Germinal center (tissue), 1 donor: ENCODE measurements at places on chromosomes 16 and 17.
A peak's percentile ranks its signal among the peaks of the same experiment; 100 is the strongest.

DNA sequence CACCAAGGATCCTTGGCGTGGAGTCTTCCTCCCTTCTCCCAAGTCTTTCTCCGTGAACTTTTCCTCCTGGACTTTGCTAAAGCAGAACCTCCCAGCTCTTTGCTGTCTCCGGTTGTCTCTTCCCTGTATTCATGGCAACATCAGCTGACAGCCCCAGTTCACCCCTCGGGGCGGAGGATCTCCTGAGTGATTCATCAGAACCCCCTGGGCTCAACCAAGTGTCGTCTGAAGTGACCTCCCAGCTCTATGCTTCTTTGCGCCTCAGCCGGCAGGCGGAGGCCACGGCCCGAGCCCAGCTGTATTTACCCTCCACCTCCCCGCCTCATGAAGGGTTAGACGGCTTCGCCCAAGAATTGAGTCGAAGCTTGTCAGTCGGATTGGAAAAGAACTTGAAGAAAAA is 943 bp downstream of the CNTROB start:
- DNase-seq, result peak; percentile 51

GRCh38 chr17:42025936-42026335 is 6.0 kb downstream of the NKIRAS2 start:
- DNase-seq, result no peak

GRCh38 chr16:86193528-86194193 is 294.7 kb downstream of the IRF8 start:
- no peak for DNase-seq

DNA sequence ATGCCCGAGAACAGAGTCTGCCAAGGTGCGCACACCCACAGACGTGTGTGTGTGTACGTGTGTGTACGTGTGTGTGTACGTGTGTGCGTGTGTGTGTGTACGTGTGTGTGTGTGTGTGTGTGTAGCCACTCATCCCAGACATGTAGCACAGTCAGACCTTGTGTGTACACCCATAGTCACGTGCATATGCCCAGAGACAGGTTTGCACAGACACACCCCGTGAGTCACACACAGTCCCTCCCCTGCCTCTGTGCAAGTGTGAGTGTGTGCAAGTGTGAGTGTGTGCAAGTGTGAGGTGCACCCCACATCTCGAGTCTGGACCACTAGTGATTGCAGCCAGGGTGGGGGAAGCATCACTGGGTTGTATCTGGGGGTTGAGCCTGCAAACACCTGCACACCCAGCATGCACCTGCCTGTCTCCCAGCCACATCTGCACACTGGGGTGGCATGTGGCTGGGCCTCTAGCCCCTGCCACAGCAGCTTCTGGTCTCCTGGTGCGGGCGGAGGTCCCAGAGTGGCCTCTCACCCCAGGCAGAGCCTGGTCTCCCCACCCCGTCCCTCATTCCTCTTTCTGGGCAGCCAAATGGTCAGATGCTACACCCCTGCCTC is 23.6 kb downstream of the BAHCC1 start:
- no peak for DNase-seq

- DNase-seq, result no peak
These were observed 78.4 kb upstream of the GSE1 start for GRCh38 chr16:85534536-85535351.

DNA sequence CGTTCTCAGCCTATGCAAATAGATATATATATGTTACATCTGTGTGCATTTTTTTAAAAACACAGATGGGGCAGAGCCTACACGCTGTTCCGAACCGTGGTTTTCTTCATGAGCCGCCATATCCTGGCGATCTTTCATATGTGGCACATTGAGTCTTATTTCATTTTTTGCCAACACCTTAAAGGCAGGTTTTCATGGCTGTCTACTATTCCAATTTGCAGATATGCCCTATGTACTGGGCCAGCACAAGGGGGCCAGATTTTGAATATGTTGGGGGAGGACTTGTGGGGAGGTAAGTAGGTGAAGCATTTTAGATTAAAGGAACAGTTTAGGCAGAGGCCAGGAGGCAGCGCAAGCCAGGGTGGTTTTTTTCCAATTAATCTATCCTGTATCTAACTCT is 16.0 kb downstream of the WFDC1 start:
- no peak for DNase-seq

DNA sequence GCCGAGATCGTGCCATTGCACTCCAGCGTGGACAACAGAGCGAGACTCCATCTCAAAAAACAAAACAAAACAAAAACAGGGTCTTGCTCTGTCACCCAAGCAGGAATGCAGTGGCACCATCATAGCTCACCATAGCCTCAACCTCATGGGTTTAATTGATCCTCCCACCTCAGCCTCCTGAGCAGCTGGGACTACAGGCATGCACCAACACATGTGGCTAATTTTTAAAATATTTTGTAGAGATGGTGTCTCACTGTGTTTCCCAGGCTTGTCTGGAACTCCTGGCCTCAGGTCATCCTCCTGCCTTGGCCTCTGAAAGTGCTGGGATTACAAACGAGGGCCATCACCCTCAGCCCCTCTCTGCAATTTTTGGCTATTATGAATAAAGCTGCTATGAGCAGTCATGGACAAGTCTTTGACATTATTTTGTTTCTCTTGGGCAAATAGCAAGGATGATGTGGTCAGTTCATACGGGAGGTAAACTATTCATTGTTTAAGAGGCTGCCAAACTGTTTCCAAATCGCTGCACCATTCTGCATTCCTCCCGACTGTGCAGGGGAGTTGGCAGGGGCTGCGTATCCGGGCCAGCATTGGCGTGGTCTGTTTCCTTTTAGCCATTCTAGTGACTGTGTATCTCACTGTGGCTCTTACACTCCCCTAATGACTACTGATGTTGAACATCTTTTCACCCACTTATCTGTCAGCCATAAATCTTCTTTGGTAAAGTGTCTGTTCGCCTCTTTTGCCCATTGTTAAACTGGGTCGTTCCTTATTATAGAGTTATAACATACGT is 21.1 kb downstream of the EIF4A3 start:
- no peak for DNase-seq

- DNase-seq, result peak; percentile 78
These were observed 45.2 kb downstream of the MYH13 start for GRCh38 chr17:10327640-10328039.

GRCh38 chr17:73982871-73983270 is 220.6 kb upstream of the RPL38 start:
- no peak for DNase-seq

- no peak for DNase-seq
These were observed 6.7 kb downstream of the GIP start for GRCh38 chr17:48961516-48962233.

DNA sequence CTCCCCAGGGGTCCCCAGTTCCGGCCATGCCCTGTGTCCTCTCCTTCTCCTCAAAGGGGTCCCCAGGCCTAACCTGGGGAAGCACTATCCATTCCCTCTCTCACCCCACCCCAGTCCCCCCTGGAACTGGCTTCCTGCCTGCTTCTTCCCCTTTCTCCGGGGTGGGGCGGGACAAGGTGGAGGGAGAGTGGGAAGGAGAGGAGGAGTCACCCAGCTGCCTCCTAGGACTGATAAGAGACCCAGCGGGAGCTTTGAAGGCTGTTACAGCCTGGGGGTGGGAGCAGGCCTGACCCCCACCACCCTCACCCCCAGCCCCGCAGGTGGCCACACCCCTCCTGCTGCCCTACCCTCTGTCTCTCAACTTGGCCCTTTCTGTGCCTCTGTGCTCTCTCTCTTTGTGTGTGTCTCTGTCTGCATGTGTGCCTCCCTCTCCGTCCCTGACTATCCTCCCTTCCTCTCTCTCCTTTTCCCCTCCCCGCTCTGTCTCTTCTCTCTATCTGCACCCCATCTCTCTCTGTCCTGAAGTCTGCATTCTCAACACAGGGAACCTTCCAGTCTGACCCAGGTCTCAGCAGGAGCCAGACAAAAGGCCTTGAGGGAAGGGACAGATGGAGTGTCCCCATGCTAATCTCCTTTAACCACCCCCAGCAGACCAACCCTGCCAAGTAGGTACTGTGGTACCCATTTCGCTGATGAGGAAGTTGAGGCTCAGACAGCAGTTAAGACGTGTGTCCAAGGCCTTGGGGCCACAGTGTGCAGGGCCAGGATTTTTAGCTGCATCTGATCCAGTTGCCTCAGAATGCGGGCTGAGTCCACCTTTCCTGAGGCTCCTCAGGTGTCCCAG is 66.1 kb downstream of the RAB11FIP4 start:
- no peak for DNase-seq

GRCh38 chr16:17367036-17367435 is 103.7 kb downstream of the XYLT1 start:
- peak; percentile 34 for DNase-seq

- no peak for DNase-seq
These were observed 1.8 kb upstream of the JMJD8 start for GRCh38 chr16:685967-686366.

GRCh38 chr16:49491771-49492761 is 118.5 kb downstream of the C16orf78 start:
- peak; percentile 83 for DNase-seq

DNA sequence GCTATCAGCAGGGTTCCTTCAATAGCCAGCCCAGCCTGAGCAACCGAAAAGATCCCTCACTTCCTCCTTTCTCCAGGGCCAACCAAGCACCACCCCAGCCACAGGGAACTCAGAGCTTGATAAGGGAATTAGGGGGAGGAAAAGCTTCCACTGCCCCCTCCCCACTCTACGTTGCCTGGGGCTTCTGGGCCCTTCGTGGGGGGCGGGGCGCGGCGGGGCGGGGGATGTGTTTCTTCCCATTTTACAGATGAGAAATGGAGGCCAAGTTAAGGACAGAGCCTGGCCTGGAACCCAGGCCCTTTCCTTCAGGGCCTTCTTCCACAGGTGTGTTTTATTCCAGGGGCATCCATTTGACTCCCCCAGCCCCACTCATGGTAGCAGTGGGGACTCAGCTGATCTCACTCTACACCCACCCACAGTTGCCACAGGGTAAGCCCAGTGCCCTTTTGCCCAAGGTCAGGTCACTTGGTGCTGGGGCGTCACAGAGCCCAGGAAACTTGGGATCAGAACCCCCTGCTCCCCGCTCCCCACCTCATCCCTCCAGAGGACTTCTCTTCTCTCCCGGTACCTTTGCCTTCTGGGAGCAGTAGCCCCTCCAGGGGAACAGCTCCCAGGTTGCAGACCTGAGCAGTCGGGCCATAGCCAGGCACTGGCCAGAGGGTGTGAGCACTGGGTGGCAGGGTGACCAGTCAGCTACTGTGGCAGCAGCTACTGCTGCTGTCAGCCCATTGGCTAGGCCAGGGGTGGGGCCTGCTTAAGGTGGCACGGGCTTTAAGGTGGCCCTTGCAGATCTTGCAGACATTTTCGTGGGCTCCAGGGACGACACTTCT is at the start of gene LDHD:
Gene LDHD (minus strand): TSS at position 700 of the 830 bp plus-strand sequence. CDS start 60 bp downstream, at position 640.
- DNase-seq, result peak; percentile 3

GRCh38 chr16:68487669-68488068 is 39.4 kb upstream of the SMPD3 start:
- no peak for DNase-seq

DNA sequence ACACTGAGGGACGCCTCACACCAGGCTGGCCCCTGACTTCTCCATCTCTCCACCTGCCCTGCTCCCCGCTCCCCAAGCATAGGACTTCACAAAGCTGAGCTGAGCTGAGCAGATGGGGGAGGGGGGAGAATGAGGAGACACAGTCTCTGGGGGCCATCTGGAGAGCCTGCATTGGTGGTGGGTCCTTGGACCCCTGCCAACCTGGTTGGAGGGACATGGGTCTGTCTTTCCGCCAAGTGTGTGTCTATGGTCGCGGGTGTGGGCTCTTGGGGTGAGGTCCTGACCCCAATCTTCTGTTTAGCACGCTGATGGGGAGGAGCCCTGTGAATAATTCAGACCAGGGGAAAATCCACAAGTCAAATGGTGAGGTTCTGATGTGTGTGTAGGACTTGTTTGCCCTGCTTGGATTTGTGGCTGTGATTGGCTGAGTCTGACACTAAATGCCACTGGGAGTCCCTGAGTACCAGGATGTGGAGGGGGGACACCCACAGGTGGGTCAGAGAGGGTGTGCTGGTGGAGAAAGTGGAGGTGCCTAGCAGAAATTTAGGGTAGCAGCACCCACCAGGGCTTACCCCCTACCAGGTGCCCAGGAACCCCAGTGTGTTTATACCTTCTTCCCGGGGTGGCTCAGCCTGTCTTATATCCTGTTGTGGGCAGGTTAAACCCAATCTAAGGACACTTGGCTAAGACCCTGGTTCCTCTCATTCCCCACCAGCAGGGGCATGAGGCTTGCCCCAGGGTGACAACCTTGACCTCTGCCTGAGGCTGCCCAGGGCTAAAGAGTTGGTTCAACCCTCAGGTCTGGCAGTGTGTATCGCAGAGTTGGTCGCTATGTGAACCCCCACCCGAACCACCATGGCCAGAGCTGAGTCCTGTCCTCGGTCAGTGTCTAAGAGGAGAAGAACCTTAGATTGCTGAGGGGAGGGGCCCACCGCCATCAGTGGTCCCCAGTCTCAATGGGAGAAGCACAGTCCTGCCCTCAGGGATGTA is 2.1 kb downstream of the FMNL1 start:
- DNase-seq, result no peak

GRCh38 chr16:67733734-67734470 is 14.8 kb upstream of the GFOD2 start:
- DNase-seq, result no peak

DNA sequence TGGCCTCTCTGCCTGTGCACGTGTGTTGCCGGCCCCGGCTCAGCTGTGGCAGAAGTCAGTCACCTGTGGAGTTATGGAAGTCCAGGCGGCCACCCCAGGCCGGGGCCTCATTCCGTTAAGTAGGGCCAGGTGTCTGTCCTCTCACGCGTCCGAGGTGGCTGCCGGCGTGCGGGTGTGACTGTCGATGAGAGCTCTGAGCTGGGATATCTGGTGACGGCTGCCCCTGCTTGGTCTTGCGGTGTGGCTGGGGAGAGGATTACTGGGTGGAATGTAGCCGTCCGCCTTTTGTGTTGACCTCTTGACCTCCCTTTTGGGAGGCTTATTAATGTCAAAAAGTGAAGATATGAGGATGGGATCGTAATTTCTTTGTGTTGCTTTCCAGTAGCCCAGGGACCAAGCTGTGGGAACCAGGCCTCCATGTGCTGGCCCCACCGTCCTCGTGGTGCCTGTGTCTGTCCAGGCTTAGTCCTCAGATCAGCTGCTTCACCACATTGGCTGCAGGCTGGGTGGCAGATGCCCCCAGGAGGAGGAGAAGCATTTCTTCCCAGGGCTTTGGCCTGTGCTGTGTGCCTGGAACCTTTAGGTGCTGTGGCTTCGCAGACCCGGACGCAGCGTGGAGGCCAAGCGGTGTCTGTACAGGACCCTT is 23.0 kb upstream of the ZNF750 start:
- no peak for DNase-seq

GRCh38 chr17:10610884-10611283 is 46.2 kb downstream of the MYH3 start:
- DNase-seq, result no peak

GRCh38 chr17:41741709-41742108 is 7.3 kb upstream of the HAP1 start:
- DNase-seq, result no peak

DNA sequence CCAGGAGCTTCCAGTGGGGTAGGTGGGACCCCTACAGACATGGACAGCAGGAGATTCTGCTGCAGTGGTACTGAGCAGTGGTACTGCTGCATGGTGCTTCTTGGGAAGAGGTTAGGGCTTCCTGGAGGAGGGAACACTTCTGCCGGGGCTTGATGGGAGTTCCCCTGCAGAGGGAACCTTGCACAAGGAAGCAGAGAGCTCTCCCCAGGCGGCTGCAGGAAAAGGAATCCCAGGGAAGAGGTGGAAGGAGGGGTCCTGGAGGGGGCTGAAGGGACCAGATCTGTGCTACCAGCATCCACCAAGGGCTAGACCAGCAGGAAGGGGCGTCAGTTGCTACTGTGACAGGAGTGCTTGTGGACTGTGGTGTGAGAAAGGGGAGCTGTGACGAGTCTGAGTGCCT is 10.6 kb downstream of the RIPOR1 start:
- DNase-seq, result no peak
